COR-L47 (cell line): ENCODE measurements at places on chromosomes 12 and 14.
A peak's percentile ranks its signal among the peaks of the same experiment; 100 is the strongest.

DNA sequence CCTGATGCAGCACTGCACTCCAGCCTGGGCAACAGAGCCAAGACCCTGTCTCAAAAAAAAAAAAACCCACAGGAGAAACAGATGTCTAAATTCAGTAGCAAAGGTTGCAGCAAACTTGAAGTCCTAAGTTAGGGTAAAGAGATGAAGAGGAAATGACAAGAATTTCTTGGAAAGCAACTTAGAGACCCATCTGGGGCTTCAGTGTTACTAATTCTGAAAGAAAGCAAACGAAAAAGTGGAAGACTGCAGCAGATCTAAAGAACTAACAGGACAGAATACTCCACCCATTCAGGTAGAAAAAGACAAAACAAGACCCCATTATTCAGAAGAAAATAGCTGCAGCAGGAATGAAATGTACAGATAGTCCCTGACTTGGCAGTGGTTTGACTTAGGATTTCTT lies 31.9 kb downstream of the RESF1 start:
- no peak for DNase-seq

- no peak for DNase-seq
These were observed 124.2 kb upstream of the MIS18BP1 start for GRCh38 chr14:45377166-45377565.

DNA sequence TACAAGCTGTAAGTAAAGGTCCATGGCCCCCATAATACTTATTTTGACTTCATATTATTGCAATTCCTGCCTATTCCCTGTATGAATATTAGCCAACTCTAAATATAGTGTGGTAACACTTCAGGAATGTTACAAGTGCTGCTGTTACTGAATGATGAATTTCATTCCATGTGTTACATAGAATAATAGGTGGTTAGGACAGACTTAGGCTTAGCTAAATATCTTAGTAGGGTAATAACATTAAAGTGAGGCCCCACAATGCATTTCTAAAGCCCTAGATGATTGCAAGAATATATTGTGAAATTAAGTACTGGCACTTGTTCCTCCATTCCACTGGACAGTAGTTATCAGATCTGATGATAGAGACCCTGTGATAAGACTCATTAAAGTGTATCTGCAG lies 182.7 kb downstream of the PCNX1 start:
- no peak for DNase-seq

DNA sequence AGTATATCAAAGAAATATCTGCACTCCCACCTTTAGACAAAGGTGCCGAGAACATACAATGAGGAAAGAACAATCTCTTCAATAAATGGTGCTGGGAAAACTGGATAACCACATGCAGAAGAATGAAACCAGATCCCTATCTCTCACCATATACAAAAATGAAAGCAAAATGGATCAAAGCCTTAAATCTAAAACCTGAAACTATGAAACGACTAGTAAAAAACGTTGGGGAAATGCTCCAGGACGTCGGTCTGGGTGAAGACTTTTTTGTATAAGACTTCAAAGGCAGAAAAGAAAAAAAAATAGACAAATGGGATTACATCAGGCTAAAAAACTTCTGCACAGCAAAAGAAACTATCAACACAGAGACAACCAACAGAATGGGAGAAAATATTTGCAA lies 83.8 kb downstream of the PPM1A start:
- DNase-seq = no peak

DNA sequence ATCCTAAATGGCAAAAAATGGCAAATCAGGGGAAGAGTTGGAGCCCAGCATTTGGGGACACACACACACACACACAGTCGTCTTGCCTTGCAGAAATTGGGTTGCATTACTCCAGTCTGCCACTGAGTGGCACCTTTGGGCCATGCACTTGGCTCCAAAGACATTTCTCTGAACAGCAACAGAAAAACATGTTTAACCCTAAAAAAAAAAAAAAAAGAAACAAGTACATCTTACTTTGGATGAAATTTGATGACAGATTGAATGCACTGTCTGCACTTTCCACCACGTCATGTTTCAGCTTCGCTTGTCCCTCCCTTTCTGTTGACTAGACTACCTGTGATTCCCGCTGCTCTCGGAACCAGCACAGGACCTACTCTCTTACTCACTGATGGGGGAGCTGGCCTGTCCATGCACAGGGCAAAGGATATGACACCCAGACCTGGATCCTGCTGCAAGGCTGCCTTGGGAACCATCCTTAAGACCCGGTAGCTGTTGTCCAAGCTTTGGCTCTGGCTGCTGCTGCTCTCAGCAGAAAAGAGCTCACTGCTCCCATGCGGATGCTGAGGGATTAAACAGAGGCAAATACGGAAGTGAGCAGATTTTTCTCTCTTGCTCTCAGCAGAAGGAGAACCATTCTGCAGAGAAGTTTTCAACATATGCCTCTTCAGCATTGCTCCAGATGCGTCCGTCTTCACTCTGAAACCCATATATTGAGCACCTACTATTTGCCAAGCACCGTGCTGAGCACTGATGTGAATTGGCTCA lies 376.8 kb downstream of the DPF3 start:
- DNase-seq = peak; percentile 30
